C1 segment of cervical spinal cord (tissue), 14 donors: ENCODE measurements at places on chromosomes 6 and 20.

DNA sequence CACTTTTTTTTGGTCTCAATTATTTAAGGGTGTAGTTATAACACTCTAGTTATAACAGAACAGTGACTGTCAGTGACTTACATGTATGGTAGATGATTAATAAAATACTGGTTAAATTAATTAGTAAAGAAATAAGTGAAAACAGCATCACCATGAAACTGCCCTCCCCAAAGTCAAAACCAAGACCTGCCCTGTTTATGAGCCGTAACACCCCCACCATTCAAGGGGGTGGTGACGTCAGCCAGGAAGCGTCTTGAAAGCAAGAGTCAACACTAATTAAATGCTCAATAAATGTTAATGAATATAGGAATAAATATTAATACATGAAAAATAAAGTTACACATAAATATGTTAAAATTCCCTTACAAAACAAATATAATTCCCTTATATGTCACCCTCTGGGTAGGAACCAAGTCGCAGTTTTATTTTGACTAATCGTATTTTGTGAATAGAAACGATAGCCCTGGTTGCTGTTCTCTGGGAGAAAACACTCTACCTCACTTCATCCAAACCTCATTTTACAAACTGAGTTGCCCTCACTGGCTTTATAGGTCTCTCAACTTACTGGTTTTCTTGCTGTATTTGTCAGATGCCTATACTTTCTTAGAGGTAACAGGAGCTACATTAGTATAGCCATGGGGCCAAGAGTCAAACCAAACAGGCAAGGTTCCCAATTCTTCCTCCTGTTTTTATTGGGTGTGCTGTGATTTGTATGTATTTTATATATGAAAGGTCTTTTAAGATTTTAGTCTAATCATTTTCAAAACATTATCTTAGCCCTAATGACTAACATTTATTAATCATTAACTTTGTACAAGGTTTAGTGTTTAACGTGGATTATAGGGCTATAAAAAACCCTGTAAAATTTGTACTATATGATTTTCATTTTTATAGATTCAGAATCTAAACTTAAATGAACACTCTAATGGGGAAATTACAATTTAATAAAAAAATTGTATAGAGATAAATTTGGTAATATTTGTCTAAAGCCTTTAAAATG is 227.9 kb upstream of the IRAK1BP1 start:
- no peak for DNase-seq

DNA sequence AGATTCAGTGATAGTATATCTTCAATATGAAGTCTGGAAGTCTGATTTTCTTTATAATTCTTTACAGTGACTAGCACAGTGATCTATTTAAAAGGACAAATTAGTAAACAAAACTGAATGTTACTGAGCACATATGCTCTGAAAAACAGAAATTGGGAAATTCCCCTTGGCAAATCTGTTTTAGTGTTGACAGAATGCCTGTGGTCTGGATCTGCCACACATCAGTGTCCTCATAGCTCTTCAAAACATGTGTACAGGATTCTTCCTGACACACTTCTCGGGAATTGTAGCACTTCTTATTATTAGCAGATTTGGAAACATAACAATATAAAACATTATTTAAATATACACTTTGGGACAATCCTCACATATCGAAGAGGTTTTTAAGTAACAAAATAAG is 354.3 kb downstream of the COL12A1 start:
- DNase-seq, result no peak

GRCh38 chr20:35120012-35120701 is 27.0 kb downstream of the EDEM2 start:
- no peak for DNase-seq

DNA sequence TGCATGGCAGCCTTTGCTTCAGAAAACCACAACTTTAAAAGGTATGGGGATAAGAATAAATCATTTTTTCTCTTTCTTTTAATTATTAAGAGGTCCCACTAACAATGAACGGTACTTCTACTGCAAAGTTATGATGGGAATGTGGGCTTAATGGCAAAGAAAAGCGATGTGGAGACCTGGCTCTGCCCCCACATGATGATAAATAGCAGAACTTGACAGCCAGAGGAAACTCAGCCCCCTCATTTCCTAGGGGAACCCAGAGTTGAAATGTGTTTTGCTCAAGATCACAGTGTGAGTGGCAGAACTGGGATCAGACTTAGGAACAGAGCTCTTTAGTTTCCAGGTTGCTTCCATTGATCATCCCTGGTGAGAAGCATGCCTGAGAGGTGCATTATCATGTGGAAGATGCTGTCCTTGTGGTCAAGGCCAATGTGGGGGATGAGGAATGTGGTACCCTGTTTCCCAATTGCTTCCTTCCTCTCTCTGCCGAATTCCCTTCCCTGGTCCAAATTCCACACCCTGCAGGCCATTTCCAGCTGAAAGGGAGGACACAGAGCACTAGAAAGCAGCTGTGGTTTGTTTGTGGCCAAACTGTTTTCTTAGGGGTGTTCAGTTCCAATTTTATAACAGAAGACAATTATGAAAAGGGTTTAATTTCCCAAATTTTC is 66.0 kb downstream of the BACH2 start:
- no peak for DNase-seq

GRCh38 chr6:80425089-80425823 is 318.8 kb downstream of the BCKDHB start:
- DNase-seq, result no peak

DNA sequence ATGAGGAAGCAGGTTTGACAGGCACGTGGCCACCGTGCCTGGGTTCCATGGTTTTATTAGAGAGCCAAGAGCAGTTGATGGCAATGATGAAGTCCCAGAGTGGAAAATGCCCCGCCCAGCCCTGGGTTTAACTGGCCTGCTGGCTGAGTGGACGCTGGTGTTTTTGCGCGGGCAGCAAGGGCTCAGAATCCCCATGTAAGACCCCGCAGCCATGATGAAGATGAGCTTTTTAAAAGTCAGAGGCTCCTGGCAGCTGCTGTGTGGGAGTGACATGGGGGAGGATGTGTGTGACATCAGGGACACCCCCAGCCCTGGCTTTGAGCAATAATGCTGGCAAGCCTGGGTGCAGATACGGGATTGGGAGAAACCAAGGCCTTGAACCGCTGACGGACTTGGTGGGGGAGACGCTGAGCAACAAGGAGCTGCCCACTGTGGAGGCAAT is 33.0 kb upstream of the SLCO4A1 start:
- no peak for DNase-seq

- DNase-seq, result no peak
Measured at GRCh38 chr6:144305985-144306384, 20.9 kb downstream of the UTRN start.

DNA sequence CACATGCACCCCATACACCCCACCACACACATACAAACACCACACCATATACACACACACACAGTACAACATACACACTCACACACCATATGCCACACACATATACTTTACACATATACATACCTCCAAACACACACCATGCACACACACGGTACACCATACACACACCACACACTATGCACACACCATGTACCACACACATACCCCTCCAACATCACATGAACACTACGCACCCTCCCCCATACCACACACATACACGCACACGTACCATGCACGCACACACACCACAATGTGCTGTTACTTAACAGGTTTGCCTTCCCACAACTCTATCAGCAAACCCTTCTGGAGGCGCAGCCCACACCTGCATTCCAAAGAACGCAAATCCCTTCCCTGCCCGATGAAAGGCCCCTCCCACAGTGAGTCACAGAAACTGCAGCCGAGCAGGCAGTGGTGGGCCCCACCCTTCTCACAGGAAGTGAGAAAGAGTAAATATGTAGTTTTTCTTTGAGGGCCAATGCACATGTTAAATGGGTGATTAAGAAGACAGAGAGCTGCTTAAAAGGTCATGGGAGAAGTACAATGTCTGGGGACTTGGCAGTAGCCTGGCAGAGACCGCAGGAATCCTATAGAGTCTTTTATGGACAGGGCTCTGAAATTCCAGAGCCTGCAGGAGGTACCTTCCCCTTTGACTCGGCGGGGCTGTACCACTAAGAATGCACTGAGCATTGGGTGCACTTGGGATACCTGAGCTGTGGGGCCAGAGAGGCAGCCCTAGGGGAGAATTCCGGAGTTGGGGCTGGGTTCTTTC is 34.1 kb upstream of the EZR start:
- no peak for DNase-seq

DNA sequence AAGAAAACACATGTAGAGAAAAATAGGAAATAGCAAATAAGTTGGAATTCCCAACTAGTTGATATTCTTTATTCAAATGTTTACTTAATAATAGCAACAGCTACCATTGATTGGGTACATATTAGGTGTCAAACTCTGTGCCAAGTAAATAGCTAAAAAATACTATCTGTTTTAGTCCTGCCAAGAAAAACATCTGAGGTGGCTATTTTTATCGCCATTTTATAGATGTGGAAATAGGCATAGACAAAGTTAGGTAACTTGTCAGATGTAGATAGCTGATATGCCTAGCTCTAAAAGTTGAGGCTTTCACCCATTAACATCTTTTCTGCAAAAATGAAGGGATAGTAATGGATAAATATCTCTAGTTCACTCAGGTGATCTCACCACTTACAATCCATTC is 549.2 kb upstream of the ID4 start:
- no peak for DNase-seq

- DNase-seq, result no peak
Measured at GRCh38 chr6:18264923-18265377, 620 bp upstream of the DEK start.

DNA sequence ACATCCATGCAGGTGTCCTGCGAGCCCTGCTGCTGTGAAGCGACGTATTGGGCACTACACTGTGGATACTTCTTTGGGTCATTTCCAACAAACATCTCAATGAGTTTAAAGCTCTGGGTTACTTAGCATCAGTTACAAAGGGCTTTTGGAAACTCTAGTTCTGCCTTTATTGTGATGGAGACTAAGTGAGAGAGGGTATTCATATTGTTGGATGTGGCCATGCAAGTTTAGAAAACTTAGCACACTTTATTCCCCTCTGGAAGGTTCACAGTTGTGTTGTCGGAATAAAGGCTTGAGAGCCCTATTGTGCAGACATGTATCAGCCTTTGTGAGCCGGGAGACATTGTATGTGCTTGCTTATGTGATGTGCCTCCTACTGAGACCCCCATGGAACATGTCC is 22.1 kb downstream of the DUSP22 start:
- no peak for DNase-seq

DNA sequence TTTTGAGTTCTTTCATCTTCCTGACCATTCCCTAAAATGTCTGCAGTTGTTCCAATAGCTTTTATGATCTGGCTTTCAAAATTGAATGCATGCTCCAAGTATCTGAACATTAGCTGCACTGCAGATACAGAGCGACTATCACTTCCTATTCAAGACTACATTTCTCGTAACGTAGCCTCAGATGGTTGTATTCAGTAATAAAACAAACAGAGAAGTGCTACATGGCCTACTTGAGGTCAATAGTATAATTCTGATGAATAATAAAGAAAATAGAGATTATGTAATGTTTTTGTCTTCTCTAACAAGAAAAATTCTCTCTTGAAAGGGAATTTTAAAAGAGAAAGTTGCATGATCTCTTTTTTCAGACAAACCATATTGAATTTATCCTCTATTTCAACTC is 333.9 kb upstream of the IRAK1BP1 start:
- no peak for DNase-seq

DNA sequence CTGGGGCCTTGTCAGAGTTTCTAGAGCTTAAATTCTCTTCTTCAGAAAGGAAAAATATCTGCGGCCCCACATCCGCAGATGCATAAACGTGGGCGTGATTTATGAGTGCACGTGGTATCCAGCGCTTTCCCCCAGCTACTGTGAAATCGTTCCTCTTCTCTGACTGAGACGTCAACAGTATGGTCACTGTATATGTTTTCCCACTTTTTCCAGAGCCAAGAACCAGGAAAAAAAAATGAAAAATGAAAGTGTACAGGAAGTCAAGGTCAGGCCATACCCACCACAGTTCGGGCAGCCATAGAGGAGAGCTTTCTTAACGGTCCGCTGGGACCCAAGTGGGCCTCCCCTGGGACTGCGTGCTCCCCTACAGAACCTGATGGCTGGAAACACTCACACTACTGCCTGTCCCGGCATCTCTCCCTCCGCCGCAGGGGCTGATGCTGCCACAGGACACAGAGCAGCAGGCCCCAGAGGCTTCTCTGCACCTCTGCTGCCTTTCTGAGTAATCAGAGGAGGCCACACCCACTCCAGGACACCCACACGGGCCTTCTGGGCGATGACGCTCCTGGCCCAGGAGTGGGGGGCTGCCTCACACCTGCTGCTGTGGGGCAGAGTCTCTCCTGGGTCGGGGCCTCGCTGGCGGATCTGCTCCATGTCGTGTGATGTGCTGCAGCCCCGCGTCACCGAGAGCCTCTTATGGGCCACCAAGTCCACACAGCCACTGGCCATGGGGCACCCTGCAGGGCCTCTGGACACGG is 16.4 kb upstream of the STX16 start:
- no peak for DNase-seq

DNA sequence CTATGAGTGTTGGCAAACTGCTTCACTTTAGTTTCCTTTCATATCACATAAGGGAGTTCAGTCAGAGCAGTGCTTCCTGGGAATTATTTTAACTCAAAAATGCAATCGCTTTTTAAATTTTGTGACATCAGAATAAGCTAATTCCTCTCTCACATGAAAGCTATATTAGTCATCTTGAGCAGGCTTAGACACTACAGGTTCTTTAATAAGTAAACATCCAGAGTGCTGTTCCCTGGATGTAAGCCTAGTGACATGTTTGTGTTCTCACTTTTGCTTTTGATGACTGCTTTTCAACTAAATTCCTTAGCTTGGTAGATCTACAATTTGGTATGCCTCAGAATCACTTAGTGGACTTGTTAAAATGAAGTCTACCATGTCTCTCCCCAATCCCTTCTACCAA is 252.7 kb upstream of the POU3F2 start:
- DNase-seq, result no peak

DNA sequence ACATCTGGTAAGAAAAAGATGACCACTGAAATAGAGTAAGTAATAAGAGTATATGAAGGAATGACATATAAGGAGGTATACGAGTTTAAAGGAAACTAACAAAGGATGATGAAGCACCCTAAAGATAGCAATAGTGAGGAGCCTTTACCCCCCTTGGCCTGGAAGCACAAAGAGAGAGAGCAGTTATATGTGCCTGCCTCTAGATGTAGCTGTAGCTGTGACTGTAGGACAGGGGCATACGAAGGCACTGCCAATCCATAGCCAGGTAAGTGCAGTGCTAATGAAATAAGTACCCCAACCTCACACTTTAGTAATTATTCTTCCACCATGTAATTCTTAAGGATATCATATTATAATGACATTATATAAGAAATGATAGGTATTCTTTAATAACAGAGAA is 90.1 kb upstream of the FKBP1C start:
- no peak for DNase-seq

GRCh38 chr20:61968036-61968810 is 97.5 kb downstream of the TAF4 start:
- DNase-seq, result no peak

- no peak for DNase-seq
Measured at GRCh38 chr20:63322146-63322932, 29.4 kb downstream of the COL20A1 start.

- no peak for DNase-seq
Measured at GRCh38 chr20:21450572-21450971, 53.2 kb upstream of the NKX2-4 start.
